Coronary artery (tissue), 2 donors: ENCODE measurements at places on chromosomes 11 and 22.

DNA sequence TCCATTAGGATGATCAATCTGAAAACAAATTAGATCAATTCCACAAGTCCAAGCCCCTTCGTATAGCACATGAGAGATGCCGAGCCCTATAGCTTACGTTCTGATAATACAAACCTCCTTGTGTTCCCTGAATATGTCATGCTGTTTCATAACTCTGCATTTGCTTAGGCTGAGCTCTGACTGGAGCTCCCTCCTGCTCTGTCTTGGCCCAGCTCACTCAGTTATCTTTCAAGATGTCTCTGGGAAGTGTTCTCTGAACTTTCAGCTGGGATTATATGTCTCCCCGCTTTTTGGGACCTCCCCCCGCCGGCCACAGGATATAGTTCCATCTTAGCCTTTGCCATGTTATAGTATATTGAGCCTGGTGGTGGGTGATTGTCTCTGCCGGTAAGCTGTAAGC lies 44.0 kb downstream of the FDX1 start:
- no peak for DNase-seq

GRCh38 chr11:64058494-64058893 lies 22.8 kb downstream of the FLRT1 start:
- DNase-seq: no peak

DNA sequence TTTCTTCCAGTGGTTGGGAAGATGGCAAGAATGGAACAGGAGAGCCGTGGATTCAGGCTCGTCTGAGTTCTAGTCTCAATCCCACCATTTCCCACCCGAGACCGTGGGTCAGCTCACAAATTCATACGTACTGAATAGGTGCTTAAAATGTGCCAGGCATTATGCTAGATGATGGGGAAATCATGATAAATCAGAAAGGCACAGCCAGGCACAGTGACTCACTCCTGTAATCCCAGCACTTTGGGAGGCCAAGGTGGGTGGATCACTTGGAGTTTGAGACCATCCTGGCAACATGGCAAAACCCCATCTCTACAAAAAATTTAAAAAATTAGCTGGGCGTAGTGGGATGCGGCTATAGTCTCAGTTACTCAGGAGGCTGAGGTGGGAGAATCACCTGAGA lies 7.1 kb downstream of the TRIOBP start:
- DNase-seq: no peak

- no peak for DNase-seq
These were observed 11.2 kb downstream of the PI4KA start for GRCh38 chr22:20847318-20847822.

- DNase-seq: no peak
These were observed 471 bp upstream of the CEP126 start for GRCh38 chr11:101914341-101914737.
